Tibial nerve (tissue), 4 donors: ENCODE measurements at places on chromosomes 11 and 22. TPM values are rescaled to one million over a fixed set of nuclear protein-coding genes. Genes with fewer than 3 reads are reported as not detected.

Gene NXPE4
- total RNA-seq, result not detected

Gene DENND6B
- 13.1 TPM for total RNA-seq

Gene KCNQ1
- 7.5 TPM for total RNA-seq

Gene CCDC116
- 0.22 TPM for total RNA-seq

Gene CD6
- 3.6 TPM for total RNA-seq

Gene CADM1
- total RNA-seq, result 17.1 TPM

Gene COMT
- total RNA-seq, result 237 TPM

Gene OR52I2
- not detected for total RNA-seq

Gene PATE4
- not detected for total RNA-seq

Gene BIK
- not detected for total RNA-seq

Gene ANO5
- 1.1 TPM for total RNA-seq

Gene GGTLC3
- total RNA-seq, result not detected

Gene SLC16A8
- 1.8 TPM for total RNA-seq
